ENCODE measurements at places on chromosomes 3 and 15. TPM values are rescaled to one million over a fixed set of nuclear protein-coding genes. Genes with fewer than 3 reads are reported as not detected.

LMAN1L gene
- not detected for total RNA-seq

OR5K2 gene
- not detected for total RNA-seq

CCDC9B gene
- 47.3 TPM for total RNA-seq

CILP gene
- not detected for total RNA-seq

CLDN16 gene
- total RNA-seq, result not detected

All from endothelial cell of umbilical vein (primary cell).